ENCODE measurements at places on chromosomes 16 and 17. TPM values are rescaled to one million over a fixed set of nuclear protein-coding genes. Genes with fewer than 3 reads are reported as not detected.

Gene TEKT5
- total RNA-seq, result not detected

DNA sequence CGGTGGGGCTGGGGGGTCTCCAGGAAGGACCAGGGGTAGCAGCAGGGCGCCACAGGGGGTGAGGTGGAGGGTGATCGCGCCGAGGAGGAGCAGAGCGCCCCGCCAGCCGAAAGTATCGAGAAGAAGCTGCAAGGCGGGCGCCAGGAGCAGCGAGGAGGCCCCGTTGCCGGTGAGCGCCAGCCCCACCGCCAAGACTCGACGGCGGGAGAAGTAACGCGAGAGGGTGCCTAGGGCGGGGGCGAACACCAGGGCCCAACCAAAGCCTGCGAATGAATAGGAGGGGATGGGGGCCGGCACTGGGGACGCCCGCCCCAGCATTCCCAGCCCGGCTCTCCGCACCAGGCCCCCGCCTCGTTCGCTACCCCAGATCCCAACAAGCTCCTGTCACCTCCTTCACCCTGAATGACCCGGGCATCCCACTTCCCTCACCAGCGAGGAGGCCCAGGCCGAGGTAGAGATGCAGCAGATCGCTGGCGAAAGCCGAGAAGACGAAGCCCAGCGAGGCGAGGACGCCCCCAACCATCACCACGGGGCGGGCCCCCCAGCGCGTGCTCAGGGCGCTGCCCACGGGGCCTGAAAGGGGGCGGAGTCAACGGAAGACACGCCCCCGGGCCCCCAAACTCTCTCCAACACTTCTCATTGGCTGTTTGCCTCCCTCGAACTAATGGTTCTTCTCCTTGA lies 1.3 kb downstream of the SLC16A11 start:
- no peak for DNase-seq

GRCh38 chr17:17832032-17832363 lies 4.8 kb downstream of the SREBF1 start:
- DNase-seq, result no peak

- DNase-seq, result no peak
Observed at GRCh38 chr16:23119570-23119969, 29.7 kb downstream of the USP31 start.

- no peak for DNase-seq
Observed at GRCh38 chr16:84141143-84141670, 3.8 kb downstream of the HSDL1 start.

Gene SYT17
- 0.52 TPM for total RNA-seq

Gene SLC47A2
- not detected for total RNA-seq

Gene CDK10
- 28.0 TPM for total RNA-seq

DNA sequence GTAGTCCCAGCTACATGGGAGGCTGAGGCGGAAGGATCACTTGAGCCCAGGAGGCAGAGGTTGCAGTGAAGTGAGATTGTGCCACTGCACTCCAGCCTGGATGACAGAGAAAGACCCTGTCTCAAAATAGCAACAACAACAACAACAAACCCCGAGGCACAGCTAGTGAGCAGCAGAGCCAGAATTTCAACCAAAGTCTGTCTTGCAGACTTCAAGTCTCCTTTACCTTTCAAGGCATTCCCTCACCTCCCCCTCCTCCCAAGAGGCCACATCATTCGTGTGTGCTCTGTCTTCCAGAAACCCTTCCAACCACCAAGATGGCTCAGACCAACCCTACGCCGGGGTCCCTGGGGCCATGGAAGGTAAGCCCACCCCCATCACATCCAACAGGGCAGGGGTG lies 2.2 kb downstream of the CRYBA1 start:
- no peak for DNase-seq

Gene ITGAL
- 3.3 TPM for total RNA-seq

- DNase-seq, result no peak
Observed at GRCh38 chr17:2453325-2453724, 52.5 kb upstream of the MNT start.

- DNase-seq, result no peak
Observed at GRCh38 chr17:35890774-35891155, 10.6 kb upstream of the CCL5 start.

Gene BICDL2
- not detected for total RNA-seq

Gene CCL8
- 0.35 TPM for total RNA-seq

DNA sequence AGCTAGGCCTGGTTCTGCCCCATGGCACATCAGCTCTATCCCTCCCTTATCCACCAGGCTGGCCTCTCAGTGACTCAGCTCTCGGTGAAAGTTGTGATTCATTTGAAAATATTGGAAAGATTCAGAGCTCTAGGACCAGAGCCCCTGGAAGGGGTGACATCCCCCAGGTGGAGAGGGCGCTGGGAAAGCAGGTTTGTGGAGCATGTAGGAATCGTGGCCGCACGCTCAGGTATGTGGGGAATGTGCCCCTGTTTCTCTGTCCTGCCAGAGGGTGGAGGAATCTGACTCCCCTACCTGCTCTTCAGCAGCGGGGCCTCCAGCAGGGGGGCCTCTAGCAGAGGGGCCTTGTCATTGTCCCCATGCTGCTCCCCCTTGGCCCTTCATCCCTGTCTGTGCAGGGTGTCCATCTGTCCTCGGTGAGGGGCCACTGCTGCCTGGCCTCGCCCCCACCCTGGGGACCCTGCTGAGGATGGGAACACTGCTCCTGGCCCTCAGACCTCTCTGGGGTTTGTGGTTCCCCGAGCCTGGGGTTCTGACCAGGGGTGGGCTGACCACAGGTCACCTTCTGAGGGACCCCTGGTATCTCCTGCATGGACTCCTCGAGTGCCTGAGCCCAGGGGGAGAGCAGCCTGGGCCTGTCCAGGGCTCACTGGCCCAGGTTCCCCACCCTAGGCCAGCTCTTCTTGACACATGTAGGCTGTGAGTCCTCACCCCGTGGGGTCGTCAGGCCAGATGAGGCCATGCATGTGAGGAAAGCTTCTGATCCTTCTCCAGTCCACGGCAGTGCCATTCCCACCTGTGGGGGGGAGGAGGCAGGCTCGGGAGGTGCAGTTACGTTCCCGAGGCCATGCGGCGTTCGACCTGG lies 47.5 kb downstream of the NT5M start:
- no peak for DNase-seq

Gene TBC1D3E
- not detected for total RNA-seq

Gene HBA2
- total RNA-seq, result 136 TPM

Gene WNT3
- total RNA-seq, result 1.1 TPM

- DNase-seq, result no peak
Observed at GRCh38 chr16:9322769-9323168, 231.3 kb downstream of the HAPSTR1 start.

DNA sequence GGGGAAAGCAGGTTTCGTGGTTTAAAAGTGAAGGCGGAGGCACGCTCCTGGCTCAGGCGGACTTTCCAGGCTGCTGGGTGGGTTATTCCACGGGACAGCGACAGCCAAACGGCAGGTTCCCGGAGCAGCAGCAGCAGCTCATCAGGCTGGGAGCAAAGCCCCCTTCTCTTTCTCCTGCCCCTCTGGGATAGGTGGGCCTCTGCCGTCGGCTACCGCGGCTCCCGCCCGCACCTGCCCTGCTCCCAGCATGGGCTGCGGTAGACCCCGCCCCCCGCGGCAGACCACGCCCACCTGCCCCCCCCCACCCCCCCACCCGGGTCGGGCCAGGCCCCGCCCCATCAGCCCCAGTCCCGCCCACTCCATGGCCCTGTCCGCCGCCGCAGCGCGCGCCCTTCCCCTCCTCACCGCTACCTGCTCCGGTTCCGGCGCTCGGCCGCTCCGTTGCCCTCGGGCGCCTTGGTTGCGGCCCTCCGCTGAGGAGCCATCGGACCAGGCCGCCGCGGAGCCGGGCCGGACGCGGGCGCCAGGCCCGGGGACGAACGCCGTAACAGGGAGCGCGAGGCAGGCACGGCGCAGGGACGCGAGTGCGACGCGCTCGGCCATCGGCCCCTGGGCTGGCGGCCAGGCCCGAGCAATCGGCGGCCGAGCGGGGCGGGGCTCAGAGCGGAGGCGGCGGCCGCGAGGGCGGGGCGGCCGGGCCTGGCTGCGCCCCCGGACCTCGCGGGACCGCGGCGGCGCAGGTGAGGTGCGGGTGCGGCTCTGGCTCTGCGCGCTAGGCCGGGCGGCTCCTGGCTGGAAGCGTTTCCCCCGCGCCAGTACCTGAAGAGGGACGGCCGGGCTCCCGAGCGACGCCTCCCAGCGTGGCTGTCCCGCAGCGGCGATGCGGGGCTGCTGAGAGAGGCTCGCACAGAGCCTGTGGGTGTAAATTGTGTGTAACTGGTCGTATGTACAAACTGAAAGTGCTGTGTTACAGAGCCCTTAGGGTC lies at the start of the genes HEXD and OGFOD3:
Gene HEXD (plus strand): TSS at position 347 of the 986 bp plus-strand sequence. CDS start 1,453 bp downstream, outside the sequence.
Gene OGFOD3 (minus strand): TSS at position 586 of the 986 bp plus-strand sequence. CDS start 101 bp downstream, at position 485.
- DNase-seq, result peak; percentile 87

DNA sequence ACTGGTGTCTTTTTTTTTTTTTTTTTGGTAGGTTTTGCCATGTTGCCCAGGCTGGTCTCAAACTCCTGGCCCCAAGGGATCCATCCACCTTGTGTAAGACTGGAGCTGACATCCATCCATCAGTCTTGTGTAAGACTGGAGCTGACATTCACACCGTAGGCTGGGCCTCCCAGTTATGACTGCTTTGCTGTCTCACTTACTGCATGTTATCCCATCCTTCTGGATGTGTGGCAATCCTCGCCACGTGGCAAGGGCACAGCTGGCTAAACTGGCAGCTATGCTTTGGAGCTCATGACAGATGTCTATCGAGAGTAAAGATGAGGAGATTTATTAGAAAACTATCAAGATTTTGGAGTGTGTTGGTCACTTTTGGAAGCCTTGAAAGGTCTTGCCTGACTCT lies 115.1 kb downstream of the ABCA8 start:
- DNase-seq, result no peak

DNA sequence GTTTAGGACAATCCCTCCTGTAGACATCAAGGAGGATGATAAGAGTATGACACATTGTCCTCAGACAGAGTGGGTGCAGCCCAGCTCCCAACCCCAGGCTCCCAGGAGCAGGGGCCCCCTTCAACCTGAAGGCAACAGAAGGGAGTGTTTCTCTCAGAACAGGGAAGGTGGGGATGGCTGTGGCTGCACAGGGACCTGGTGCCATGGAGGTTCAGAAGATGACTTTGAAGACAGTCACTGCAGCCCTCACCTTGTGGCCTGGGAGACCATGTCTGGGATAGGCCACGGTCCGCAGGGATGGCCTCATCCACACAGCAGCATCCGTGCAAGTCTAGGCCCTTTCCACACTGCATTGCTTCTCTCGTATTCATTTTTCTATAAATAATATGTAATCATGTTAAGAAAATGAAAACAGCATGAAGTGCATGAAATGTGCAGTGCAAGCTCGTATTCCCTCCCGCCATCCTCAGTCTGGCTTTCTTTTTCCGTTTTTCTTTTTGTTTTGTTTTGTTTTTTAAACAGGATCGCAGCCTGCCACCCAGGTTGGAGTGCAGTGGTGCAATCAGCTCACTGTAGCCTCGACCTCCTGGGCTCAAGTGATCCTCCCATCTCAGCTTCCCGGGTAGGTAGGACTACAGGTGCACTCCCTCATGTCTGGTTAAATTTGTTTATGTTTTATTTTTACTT lies 71.1 kb downstream of the METRNL start:
- DNase-seq, result no peak

GRCh38 chr17:18159551-18160120 lies 24.0 kb upstream of the ALKBH5 start:
- DNase-seq, result no peak

DNA sequence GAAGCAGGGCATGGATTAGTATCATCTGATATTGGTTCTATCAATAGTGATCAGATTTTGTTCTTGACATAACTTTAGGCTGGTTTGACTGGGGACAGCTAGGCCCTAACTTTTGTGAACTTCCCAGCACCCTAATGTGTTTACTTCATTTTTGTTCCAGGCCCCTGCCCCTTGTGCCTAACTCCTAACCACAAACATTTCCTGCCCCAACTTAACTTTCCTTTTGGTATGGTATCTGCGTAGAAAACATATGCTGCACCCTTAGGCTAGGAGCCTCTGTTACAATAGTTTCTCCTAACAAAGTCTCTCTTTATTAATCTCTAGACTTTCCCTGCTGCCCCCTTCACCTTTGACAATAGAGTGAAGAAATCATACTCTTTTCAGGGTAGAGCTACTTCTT lies 2.5 kb downstream of the ADPRM start:
- DNase-seq, result no peak

DNA sequence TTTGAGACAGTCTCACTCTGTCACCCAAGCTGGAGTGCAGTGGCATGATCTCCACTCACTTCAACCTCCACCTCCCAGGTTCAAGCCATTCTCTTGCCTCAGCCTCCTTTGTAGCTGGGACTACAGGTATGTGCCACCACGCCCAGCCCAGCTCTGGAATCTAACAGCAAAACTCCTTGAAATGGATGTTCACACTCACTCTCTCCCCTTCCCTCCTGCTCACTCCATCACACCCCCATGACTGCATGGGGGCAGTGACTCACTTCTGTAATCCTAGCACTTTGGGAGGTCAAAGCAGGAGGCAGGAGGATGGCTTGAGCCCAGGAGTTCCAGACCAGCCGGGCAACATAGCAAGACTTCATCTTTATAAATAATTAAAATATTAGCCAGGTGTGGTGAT lies 11.1 kb upstream of the TFAP4 start:
- no peak for DNase-seq

DNA sequence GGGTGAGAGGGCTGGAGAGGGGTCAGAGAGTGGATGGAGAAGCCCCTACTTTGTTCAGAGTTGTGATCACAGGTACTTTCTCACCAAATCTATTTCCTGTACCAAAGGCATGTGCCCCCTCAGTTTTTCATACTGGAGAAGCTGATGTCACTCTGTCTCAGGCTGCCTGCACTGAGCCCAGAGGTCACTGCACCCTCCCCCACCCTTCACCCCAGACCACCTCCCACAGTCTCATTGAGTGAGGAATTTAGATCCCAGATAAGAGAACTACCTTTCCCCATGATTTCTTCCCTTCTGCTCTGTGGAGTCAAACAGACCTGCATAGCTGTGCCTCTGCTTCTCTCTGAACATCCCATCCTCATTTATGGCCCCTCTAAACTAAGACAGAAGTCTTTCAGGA lies 140.0 kb upstream of the IRX6 start:
- DNase-seq, result no peak

GRCh38 chr17:50219939-50220465 lies 18.6 kb upstream of the COL1A1 start:
- no peak for DNase-seq

DNA sequence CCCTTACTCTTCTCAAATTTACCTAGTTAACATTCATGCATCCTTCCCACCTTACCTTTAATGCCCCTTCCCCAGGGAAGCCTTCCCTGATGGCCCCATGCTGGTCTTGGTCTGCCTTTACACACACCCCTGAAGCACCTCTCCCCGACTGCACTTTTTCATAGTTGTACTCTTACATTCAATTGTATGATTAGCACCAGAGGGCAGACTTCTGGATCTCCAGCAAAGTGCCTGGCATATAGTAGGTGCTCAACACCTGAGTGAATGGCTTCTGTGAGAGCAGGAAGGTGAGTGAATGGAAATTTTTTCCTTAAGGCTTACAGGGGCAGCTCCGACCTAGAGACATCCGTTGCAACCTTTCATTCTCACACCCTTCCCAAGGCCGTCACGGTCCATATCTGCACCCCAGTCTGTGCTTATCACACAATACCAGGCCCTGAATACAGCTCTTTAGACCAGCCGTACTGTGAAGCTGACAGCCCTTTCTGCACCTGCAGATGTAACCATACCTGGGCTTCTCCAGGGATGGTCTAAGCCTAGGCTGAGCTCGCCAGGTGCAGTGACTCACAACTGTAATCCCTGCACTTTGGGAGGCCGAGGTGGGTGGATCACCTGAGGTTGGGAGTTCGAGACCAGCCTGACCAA lies 4.4 kb downstream of the PGAP3 start:
- DNase-seq, result no peak

- no peak for DNase-seq
Observed at GRCh38 chr17:79269620-79270019, 195.0 kb downstream of the ENGASE start.
